ENCODE measurements at places on chromosomes 4 and X. TPM values are rescaled to one million over a fixed set of nuclear protein-coding genes. Genes with fewer than 3 reads are reported as not detected.

- no peaks in the 10 kb centered on the region for H3K36me3 ChIP-seq
- DNase-seq = no peak
- no peak overlapping the region for H3K4me3 ChIP-seq
- no peaks in the 10 kb centered on the region for H3K27me3 ChIP-seq
Measured at GRCh38 chrX:151796576-151796975, 62.0 kb downstream of the CNGA2 start.

DNA sequence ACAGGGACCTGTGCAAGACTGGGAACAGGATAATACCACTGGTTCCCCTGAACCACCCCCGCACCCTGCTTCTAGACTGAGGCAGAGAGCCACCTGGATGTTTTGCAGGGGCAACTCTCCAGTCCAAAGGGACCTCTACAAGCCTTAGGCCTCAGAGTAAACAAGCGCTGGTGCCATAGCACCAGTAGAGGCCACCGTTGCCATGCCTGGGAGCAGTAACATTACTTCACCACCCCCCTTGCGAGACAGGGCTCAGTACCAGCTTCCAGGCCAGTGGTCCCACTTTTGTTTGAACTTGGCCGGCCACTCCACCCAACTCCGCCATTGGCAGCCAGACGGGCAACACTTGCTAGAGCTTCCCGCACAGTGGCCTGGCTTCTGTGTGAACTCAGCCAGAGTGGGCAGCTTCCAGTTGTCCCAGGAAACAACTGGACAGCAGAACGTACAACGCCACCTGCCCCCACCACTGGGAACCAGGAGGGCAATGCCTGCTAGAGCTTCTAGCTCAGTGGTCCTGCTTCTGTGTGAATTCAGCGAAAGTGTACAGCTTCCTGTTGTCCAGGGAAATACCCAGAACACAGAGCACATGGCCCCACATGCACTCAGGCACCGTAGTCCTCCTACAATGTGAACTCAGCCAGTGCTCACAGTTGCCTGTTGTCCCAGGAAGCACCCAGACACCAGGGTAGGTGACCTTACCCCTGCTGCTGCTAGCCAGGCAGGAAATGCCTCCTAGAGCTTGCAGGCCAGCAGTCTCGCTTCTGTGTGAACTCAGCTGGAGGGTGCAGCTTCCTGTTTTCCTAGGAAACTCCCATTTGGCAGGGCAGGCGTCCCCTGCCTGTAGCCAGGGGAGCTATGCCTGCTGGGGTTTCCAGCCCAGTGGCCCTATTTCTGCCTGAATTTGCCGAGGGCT is 39.9 kb upstream of the PCDH19 start:
- H3K27me3 ChIP-seq = no peaks in the 10 kb centered on the region
- no peak overlapping the region for H3K4me3 ChIP-seq
- no peak overlapping the region for H3K27ac ChIP-seq
- no peaks in the 10 kb centered on the region for H3K4me1 ChIP-seq
- H3K36me3 ChIP-seq = no peaks in the 10 kb centered on the region

DNA sequence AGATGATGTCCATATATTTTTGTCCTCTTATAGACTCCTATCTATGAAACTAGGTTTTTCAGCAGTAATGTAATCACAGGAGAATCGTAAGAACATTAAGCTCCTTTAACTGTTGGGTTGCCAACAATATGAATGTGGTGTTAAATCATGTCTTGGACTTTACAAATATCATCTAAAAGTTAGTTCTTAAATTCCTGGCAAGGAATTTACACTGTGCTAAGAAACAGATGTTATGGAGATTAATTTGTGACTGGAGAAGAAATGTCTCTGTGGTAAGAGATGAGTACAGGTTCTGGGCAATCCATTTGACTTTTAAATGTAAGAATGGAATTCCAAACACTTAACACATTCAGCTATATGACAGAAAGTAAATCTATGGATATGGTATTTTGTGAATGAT is 34.6 kb downstream of the CNKSR2 start:
- H3K36me3 ChIP-seq = no peaks in the 10 kb centered on the region
- H3K27me3 ChIP-seq = no peaks in the 10 kb centered on the region
- DNase-seq = no peak
- H3K27ac ChIP-seq = no peak overlapping the region
- no peak overlapping the region for H3K4me3 ChIP-seq

GRCh38 chr4:139603576-139604410 is 47.8 kb upstream of the SETD7 start:
- peaks cover 18% of the 10 kb centered on the region for H3K4me1 ChIP-seq
- no peak overlapping the region for H3K4me3 ChIP-seq
- peaks cover 2% of the 10 kb centered on the region for H3K36me3 ChIP-seq
- peaks cover 11% of the 10 kb centered on the region for H3K27me3 ChIP-seq
- peak; percentile 84 for DNase-seq

- no peak overlapping the region for H3K27ac ChIP-seq
- no peaks in the 10 kb centered on the region for H3K36me3 ChIP-seq
- H3K27me3 ChIP-seq = no peaks in the 10 kb centered on the region
- DNase-seq = no peak
- H3K4me3 ChIP-seq = no peak overlapping the region
- no peaks in the 10 kb centered on the region for H3K4me1 ChIP-seq
Measured at GRCh38 chr4:187124331-187124730, 400.7 kb upstream of the FAT1 start.

DNA sequence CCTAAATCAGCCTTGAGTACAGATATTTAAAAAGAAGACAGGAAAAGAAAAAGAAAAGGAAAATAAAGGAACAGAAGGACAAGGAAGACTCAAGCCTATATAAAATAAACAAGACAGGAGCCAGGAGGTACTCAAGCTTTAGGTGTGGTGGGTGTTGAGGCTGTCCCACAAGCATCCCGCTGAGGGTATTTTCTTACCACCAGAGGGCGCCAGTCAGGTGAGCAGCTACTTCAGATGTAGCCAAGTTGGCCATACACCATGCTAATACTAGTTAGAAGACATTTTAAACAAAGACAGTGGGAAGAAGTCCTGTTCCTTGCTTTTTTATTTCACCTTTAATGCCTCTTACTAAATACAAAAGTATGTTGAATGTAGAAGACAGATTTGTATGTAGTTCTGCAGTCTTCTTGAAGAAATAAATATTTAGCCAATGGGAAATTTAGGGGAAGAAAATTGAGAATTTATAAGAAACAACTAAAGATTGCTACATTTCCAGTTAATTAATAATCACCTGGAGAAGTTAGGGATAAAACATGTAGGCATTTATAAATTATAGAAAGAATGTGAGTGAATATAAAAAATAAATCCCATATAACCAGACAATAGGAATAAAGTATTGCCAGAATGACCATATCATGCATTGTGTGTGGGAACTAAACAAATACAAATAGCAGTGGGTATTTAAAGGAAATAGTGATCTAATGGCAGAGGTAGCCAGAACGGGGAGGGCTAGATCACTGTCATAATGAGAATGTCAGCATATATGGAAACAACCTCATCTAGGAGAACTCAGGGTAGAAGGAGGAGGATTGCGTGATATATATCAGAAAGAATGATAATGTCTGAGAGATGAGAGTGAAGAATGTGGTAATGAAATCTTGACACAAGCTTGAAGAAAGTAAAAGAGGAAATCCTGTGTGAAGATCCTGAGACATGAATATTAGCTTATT is 71.0 kb downstream of the MTHFD2L start:
- no peaks in the 10 kb centered on the region for H3K27me3 ChIP-seq
- peak overlapping the region; percentile 51 for H3K27ac ChIP-seq
- peaks cover 9% of the 10 kb centered on the region for H3K4me1 ChIP-seq
- H3K4me3 ChIP-seq = no peak overlapping the region
- H3K36me3 ChIP-seq = no peaks in the 10 kb centered on the region
- DNase-seq = peak; percentile 92

GRCh38 chr4:145884775-145885174 is 53.8 kb downstream of the ZNF827 start:
- peaks cover 49% of the 10 kb centered on the region for H3K36me3 ChIP-seq
- H3K27me3 ChIP-seq = no peaks in the 10 kb centered on the region
- H3K4me1 ChIP-seq = peaks cover 33% of the 10 kb centered on the region
- no peak for DNase-seq
- no peak overlapping the region for H3K4me3 ChIP-seq

DNA sequence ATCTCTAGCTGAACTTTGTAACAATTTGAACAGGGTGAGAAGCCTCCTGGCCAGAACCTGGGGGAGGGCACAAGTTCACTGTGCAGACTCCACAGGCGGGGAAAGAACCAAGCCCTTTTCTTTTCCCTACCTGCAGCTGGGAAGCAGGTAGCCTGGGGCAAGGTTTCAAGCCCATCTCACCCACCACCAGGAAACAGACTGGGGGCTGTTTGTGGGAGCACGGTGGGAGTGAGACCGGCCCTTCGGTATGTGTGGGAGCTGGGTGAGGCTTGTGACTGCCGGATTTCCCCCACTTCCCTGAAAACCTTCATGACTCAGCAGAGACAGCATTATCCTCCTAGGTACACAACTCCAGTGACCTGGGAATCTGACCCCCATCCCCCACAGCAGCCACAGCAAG is 211.7 kb downstream of the ZNF674 start:
- no peak overlapping the region for H3K4me3 ChIP-seq
- peaks cover 4% of the 10 kb centered on the region for H3K4me1 ChIP-seq

GRCh38 chrX:50967736-50968135 is 57.2 kb downstream of the BMP15 start:
- H3K4me3 ChIP-seq = no peak overlapping the region
- no peaks in the 10 kb centered on the region for H3K36me3 ChIP-seq
- no peaks in the 10 kb centered on the region for H3K4me1 ChIP-seq
- H3K27ac ChIP-seq = no peak overlapping the region

- H3K4me1 ChIP-seq = no peaks in the 10 kb centered on the region
- H3K27ac ChIP-seq = no peak overlapping the region
- no peak for DNase-seq
- no peaks in the 10 kb centered on the region for H3K36me3 ChIP-seq
- H3K4me3 ChIP-seq = no peak overlapping the region
Measured at GRCh38 chr4:79210636-79211049, 115.2 kb downstream of the NAA11 start.

DNA sequence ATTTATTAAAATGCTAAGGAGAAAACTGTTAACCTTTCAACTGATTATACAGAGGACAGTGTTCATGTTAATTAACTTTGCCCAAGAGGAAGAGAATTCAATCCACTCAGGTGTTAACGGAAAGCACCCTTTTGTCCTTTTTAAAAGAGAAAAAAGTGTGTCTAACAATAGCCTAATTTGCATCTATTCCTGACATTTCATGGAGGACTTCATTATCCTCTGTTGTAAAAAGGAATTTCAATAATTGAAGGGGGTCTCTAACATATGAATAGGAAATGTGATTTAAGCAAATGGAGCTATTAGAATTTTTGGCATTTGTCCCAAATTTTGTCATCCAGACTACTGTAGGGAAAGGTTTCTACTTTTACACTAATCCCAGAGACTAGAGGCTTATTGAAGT is 44.6 kb upstream of the GC start:
- H3K36me3 ChIP-seq = no peaks in the 10 kb centered on the region
- no peak for DNase-seq
- no peaks in the 10 kb centered on the region for H3K27me3 ChIP-seq
- H3K27ac ChIP-seq = no peak overlapping the region

GRCh38 chr4:145061318-145061920 is 36.6 kb downstream of the ANAPC10 start:
- H3K27me3 ChIP-seq = no peaks in the 10 kb centered on the region
- peaks cover 20% of the 10 kb centered on the region for H3K4me1 ChIP-seq
- no peak for DNase-seq
- peaks cover 6% of the 10 kb centered on the region for H3K36me3 ChIP-seq
- H3K27ac ChIP-seq = no peak overlapping the region

- DNase-seq = no peak
- no peak overlapping the region for H3K27ac ChIP-seq
- no peaks in the 10 kb centered on the region for H3K36me3 ChIP-seq
- H3K27me3 ChIP-seq = peaks cover 27% of the 10 kb centered on the region
Measured at GRCh38 chr4:110489901-110490508, 14.1 kb downstream of the ENPEP start.

DNA sequence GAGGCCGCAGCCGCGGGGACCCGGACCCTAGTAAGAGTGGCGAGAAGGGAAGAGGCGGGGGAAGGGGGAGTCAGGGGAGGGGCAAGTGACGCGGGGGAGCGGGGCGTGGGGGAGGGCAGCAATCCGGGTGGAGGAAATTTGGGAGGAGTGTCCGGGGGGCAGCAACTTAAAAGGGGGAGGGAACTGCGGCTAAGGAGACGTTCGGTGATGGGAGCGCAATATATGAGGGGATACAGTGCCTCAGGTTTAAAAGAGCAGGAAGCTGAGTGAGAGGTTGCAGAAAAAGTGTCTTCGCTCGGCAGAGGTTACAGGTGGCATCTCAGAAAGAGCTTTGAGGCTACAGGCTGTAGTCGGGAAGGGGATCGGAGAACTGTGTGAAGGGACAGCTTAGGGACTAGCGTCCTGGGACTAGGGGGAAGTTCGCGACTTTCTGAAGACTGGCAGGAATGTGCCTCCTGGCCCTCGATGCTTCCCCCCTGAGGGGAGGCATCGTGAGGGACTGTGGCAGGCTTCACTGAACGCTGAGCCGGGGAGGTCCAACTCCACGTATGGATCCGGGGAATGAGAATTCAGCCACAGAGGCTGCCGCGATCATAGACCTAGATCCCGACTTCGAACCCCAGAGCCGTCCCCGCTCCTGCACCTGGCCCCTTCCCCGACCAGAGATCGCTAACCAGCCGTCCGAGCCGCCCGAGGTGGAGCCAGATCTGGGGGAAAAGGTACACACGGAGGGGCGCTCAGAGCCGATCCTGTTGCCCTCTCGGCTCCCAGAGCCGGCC is 519 bp downstream of the FOXO4 start:
- H3K27me3 ChIP-seq = no peaks in the 10 kb centered on the region
- no peak for DNase-seq
- peak overlapping the region; percentile 96 for H3K27ac ChIP-seq
- no peaks in the 10 kb centered on the region for H3K36me3 ChIP-seq
- H3K4me1 ChIP-seq = peaks cover 28% of the 10 kb centered on the region
- peak overlapping the region; percentile 89 for H3K4me3 ChIP-seq

- no peaks in the 10 kb centered on the region for H3K36me3 ChIP-seq
- no peak overlapping the region for H3K27ac ChIP-seq
- H3K4me1 ChIP-seq = no peaks in the 10 kb centered on the region
- DNase-seq = peak; percentile 62
- no peak overlapping the region for H3K4me3 ChIP-seq
Measured at GRCh38 chr4:109332926-109333464, 30.5 kb upstream of the COL25A1 start.

- DNase-seq = no peak
- no peak overlapping the region for H3K27ac ChIP-seq
- no peaks in the 10 kb centered on the region for H3K4me1 ChIP-seq
- H3K4me3 ChIP-seq = no peak overlapping the region
- no peaks in the 10 kb centered on the region for H3K36me3 ChIP-seq
Measured at GRCh38 chr4:84269536-84270044, 229.5 kb downstream of the NKX6-1 start.

GRCh38 chr4:73752424-73752823 is 12.1 kb downstream of the CXCL8 start:
- DNase-seq = no peak
- H3K36me3 ChIP-seq = no peaks in the 10 kb centered on the region
- H3K27me3 ChIP-seq = peaks cover 12% of the 10 kb centered on the region
- H3K27ac ChIP-seq = no peak overlapping the region
- H3K4me3 ChIP-seq = no peak overlapping the region

The DUX4 gene
- total RNA-seq = not detected

The TBX22 gene
- total RNA-seq = not detected

The ESX1 gene
- not detected for total RNA-seq

The SLC7A11 gene
- total RNA-seq = 1.8 TPM

The CXCL11 gene
- not detected for total RNA-seq

Measured in activated CD4-positive, alpha-beta T cell treated with anti-CD3 and anti-CD28 coated beads, Interleukin-2, amount 10 ng/mL, durations not matched to agents 24 days and 14 days (primary cell).